Neural crest cell (in vitro differentiated cells): ENCODE measurements at places on chromosomes 12 and 14.

DNA sequence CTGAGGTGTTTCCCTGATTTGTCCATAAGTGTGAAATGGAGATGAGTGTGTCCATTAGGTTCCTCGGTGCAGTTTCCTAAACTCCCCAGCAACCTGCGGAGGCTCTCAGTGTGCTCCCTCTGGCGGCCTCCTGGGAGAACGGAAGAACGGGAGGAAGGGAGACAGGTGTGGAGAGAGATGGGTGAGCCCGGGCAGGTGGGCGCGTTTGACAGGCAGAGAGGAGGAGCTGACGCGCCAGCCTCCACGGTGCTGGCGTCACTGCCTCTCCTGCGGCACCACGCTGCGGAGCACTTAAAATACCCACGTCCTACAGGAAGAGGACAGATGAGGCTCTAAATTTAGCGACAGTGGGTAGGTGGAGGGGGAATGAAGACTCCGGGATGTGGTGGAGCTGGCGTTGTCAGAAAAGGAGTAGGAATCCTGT lies 26.8 kb upstream of the PEX5 start:
- no peak for DNase-seq

DNA sequence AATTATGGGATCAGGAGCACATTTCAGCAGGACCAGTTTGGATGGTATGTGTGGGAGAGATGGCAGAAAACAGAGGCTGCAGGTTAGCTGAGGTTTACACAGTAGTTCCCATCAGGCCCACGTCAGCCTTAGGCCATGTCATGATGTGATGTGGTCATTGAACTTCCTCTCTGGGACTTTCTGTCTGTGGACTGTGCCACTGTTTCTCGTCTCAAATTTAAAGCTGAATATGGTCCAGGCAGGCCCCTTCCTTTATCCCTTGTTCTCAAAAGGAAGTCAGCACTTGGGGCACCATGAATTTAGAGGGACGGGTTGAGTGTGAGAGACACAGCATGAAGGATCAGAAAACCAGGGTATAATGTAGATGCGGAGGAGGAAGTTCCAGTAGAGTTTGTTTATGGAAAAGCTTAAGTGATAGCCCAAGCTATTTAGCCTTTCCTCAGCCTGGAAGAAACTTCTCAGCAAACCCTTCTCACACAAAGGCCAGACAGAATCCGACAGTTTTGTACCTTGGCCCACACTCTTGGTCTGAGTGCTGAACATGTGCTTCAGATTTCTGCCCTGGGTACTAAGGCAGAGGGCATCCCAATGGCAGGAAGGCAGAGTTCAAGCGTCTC lies 3.6 kb upstream of the IGFBP6 start:
- DNase-seq, result no peak

- DNase-seq, result no peak
Observed at GRCh38 chr12:74412606-74413230, 124.9 kb upstream of the ATXN7L3B start.

DNA sequence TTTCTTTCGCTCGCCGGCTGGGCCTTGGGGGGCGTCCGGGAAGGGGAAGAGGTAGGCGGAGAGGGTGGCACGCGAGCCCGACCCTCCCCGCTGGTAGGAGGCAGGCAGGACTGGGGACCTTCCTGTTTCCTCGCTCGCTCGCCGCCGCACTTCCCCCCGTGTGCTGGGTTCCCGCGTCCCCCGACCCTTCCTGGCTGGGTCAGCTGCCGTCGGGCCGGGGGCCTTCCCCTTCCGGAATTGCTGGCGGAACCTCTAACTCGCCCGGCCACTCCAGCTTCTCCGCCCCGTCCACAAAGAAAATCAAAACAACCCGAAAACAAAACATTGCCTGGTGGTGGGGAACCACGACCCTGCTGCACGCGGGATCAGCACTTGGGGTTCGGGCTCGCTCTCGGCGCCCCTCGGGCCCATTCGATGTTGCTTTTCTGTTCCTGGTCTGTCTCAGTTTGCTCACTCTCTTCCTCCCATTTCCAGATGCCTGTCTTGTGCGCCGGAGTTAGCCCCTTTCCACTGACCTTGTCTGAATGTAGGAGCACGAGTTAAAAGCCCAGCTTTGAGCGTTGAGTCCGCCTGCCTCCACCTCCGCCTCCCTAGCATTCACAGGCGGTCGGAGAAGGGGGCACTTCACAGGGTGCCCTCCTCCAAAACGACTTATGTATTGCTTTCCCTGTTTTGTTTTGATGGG lies 581 bp downstream of the PAPOLA start:
- peak; percentile 29 for DNase-seq

DNA sequence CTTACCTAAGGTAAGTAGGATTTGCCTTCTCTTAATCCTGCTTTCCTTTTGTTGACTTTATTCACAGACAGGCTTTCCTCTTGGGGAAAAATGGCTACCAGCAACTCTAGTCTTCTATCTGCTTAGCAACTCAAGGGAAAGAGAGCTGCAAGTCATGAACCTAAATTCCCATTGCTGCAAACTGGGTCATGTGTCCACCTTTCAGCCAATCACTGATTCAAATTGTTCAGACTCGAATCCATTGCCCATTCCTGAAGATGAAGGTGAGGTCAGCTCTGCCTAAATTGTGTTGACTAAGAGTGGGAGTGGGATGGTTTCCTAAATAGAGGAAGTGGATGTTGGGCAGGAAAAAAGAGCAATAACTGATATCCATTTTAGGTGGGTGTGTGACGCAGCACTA lies 7.7 kb downstream of the FBXW8 start:
- no peak for DNase-seq
